Hematopoietic multipotent progenitor cell treated with erythropoietin and hydrocortisone succinate and interleukin-3 and kit ligand, for 15 days (in vitro differentiated cells): ENCODE measurements at places on chromosomes 12 and 14.

- no peak for DNase-seq
Measured at GRCh38 chr14:60502541-60502940, 6.4 kb upstream of the SIX6 start.

DNA sequence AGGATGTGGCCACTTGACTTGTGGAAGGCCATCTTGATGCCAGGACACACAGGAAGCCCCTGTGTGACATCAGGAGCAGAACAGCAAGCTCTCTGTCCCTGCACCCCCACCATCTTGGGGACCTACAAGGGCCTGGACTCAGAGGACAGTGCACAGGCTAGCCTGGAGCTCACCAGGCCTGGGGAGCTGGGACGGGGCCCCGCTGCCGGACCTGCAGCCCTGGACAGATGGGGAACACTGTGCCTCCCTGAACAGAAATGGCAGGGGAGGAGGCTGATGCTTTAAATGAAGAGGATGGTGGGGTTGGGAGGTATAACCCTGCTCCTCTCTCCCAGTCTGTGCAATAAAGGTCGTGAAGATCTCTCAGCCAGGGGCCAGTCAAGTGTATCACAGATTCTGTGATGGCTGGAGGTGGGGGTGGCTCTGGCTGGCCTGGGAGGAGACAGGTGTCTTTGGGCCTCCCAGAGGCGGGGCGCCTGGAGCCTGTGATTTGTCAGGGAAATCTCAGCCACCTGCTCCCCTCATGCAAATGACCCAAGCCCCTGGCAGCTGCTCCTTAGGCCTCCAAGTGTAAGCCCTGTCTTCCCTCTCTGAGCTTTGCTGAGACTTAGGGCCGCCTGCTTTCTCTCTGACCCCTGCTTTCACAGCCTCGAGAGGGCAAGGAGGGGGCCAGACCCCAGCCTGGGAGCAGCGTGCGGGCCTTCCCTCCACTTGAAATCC is 1.1 kb upstream of the GNB3 start:
- no peak for DNase-seq

DNA sequence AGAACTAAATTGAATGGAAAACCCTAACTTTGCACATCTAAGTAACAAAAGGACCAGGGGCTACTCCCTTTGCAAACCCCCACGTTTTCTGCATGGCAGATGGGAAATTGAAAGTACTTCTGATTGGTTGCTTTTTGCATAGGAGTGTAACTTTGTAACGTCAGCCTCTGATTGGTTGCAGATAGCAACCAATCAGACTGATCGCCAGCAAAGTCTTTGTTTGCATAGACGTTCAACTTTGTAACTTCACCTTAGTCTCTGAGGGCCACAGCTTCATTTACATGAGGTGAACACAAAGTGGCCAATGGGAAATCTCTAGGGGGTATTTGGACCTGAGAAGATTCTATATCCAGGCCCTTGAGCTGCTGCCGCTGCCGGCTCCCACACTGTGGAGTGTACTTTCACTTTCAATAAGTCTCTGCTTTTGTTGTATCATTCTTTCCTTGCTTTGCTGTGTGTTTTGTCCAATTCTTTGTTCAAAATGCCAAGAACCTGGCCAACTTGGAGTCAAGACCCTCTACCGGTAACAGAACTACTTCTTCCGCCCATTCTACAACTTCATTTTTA is 102.5 kb upstream of the PRICKLE1 start:
- no peak for DNase-seq

- no peak for DNase-seq
Measured at GRCh38 chr14:85587151-85587711, 57.3 kb downstream of the FLRT2 start.

DNA sequence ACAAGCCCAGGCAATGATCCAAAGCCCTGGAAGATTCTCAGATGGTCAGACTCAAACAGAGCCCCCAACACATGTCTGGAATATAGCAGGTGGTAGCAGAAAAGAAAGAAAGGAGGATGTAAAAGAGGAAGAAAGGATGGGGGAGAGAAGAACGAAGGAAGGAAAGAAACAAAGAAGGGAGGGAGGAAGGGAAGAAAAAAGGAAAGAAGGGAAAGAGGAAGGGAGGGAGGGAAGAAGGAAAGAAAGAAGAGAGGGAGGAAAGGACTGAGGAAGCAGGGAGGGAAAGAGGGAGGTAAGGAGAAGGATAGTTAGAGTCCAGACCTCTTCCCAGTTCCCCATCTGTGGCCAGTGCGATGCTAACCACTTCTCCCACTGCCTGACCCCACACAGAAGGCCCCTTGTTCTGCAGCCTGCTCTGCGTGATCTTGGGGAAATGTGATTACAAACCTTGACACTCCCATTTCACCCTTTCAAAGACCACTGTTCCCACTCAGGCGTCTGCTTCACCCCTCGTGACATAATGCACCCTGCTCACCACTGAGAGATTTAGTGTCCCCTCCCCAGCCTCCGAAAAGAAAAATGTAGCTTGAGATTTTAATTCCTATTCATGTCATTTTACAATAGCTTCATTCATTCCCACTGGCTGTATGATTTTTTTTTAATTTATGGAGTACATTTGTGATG is 357.9 kb downstream of the BCL11B start:
- DNase-seq = no peak

DNA sequence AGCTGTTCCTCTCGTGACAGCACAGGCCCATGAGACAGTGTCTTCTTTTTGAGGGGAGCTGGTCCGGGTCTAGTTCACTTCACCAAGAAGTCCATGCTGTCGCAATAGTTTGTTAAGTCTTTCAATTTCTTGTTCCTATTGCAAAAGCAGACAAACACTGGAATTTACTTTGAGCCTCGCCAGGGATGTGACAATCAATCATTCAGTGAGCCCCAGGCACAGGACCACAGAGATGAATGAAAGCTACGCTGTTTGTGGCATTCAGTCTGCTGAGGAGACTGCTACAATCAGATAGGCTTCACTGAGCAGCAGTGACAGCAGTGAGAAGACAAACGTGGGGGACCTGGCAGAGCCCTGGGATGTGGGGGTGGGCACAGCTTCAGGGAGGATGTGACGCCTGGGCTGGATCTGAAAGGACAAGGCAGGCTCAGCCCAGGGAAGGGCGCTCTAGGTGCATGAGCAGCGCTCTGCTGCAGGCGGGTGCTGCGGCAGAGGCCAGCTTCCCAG is 35.5 kb downstream of the TCTN1 start:
- no peak for DNase-seq

GRCh38 chr14:45939572-45939971 is 686.6 kb upstream of the MIS18BP1 start:
- DNase-seq = no peak

- no peak for DNase-seq
Measured at GRCh38 chr14:82060219-82060618, 526.6 kb upstream of the SEL1L start.

DNA sequence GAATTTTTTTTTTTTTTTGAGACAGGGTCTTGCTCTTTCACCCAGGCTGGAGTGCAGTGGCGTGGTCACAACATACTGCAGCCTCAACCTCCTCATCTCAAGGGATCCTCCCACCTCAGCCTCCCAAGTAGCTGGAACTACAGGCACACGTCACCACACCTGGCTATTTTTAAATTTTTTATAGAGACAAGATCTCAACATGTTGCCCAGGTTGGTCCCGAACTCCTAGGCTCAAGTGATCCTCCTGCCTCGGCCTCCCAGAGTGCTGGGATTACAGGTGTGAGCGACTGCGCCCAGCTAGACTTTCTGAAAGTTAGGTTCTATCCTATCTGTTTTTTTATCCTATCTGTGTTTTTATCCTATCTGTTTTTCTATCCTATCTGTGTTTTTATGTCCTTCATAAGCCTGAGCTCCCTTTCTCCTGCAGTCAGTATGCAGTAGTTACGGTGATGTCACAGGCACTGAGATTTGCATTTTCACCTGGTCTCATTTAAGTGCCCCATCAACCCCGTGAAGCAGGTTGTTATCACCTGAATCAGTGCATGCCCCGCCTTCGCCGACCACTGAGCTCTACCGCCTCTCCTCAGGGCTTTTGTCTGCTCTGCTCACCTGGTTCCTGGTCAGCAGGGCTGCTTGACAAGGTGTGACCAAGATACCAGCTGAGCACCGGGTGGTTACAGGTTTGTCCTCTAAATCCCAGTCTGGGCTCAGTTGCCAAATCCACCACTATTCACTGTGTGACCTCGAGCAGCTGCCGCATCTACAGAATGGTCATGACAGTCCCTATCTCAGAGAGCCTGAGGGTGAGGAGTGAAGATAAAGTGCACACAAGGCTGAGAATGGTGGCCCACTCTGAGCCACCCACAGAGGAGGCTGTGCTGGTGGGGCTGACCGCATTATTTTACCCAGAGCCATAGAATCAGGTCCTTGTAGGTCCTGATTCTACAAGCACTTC is 33.1 kb downstream of the SYNDIG1L start:
- DNase-seq = no peak

DNA sequence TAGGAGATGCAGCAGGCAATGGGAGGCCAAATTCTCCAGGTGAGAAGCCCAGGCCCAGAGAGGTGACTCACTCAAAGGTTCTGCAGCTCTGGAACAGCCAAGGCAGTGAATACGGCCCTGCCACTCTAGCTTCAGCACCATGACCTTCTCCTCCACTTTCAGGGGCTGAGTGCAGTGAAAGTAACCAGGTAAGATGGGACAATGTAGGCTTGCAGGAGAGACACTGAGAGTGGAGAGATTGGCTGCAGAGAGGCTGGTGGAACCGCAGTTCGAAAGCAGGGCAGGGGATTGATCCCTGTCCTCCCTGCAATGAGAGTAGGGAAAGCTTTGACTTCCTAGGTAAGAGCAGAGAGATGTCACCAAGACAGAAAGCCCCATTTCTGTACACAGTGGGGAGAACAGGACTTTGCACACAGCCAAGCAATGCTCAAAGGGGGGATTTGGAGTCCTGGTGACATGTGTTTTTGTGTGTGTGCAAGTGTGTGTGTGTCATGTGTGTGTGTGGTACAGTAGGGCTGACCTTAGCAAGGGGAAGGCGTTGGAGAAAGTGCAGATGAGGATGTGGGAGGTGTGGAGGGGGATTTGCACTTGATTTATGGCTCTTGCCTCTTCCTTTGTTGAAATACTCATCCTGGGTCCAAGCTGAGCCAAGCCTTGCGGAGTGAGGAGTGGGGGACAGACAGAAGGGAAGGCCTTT is 12.7 kb downstream of the DHRS2 start:
- DNase-seq = no peak

GRCh38 chr14:104145826-104146601 is 7.6 kb downstream of the KIF26A start:
- DNase-seq = no peak

- no peak for DNase-seq
Measured at GRCh38 chr12:2267703-2268470, 215.1 kb downstream of the CACNA1C start.

DNA sequence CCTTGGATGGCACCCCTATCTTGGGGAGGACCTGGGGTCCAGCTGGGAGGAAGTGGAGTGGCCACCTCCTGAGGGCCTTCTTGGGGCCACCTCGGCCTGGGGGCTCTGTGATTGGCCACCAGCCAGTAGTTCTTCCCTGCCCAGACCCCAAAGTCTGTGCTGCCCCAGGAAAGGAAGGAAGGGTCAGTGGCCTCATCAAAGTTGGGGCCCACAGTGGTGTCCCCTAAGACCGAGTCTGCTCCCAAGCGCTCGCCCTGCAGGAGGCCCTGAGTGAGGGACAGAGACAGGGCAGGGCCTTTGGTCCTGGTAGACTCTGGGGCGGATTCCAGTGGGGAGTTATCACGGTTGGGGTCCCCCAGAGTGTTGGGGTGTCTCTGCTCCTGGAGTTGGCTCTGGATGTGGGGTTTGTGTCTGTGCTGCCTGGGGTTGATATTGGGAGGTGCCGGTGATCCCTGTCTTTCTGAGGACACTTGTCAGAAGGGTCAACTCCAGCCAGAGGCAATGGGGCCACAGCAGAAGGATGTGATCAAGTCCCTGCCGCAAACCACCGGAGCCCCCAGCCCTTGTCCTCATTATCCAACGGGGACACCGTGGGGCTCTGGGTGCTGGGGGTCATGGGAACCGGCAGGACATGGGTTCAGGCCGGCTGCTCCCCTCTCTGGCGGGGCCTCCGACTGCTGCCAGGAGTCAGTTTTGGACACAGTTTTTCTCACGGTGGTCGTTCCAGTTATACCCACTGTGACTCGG is 364.3 kb downstream of the TMEM121 start:
- no peak for DNase-seq

DNA sequence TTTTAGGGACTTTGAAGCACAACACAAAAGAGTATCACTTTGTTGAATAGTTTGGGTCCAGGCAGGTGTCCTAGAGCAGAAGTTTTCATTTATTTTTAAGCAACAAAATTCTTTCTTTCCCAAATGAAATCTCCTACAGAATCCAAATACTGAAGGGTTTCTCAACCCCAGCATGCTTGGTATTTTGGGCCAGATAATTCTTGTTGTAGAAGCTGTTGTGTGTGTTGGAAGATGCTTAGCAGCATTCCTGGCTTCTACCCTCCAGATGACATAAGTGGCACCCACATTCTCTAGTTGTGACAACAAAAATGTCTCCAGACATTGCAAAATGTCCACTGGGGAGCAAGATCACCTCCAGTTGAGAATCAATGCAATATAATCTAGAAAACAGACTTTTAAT is 97.8 kb downstream of the PRKCH start:
- DNase-seq = no peak

DNA sequence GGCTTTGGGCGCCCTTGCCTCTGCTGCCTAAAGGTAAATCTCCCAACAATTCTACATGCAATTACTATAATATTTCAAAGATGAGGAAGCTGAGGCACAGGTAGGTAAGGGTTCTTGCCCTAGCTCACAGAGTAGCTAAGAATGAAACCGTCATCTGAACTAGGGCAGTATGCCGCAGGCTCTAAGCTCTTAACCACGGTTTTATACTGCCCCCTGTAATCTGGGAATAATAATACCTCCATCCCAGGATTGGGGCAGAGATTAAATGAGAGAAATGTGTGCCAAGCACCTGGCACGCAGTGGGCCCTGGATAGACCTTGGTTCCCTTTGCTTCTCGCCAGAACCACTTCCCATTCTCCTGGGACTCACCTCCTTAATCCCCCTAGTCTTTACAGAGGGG is 1.5 kb upstream of the HRK start:
- no peak for DNase-seq

DNA sequence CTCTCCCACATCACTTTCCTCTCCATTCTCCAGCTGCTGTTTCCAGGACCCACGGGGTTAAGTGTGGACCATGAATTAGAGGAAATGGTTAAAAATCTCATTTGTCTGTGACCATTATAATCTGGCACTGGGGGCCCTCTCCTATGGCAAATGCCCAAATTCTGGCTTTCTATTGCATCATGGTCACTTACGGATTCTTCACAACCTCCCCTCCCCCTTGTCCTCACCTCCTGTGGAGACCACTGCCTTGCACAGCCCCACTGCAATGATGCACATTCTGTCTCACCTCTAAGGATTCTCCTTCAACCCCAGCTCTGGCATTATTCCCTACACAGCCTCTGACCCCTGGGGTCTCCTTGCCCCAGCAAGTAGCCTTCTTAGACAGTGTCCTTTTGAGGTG is 18.9 kb downstream of the BCAT1 start:
- DNase-seq = no peak

GRCh38 chr12:119770146-119770545 is 102.2 kb downstream of the PRKAB1 start:
- DNase-seq = no peak

- no peak for DNase-seq
Measured at GRCh38 chr12:123763093-123763492, 992 bp downstream of the DNAH10 start.

- no peak for DNase-seq
Measured at GRCh38 chr12:8913702-8914032, 642 bp upstream of the PHC1 start.

- no peak for DNase-seq
Measured at GRCh38 chr14:86333493-86333892, 803.5 kb downstream of the FLRT2 start.

GRCh38 chr12:13772264-13772663 is 209.1 kb downstream of the GRIN2B start:
- DNase-seq = no peak
